ENCODE measurements at places on chromosomes 7 and 10. TPM values are rescaled to one million over a fixed set of nuclear protein-coding genes. Genes with fewer than 3 reads are reported as not detected.

Gene TDRD1
- not detected for total RNA-seq

Gene HYAL4
- total RNA-seq, result 0.73 TPM

Gene GIMAP6
- 10.9 TPM for total RNA-seq

Gene PTF1A
- not detected for total RNA-seq

Gene SNCG
- 9.9 TPM for total RNA-seq

Gene NRCAM
- 0.31 TPM for total RNA-seq

Gene FAM204A
- total RNA-seq, result 59.3 TPM

Gene AZGP1
- 2.6 TPM for total RNA-seq

Gene SPACDR
- not detected for total RNA-seq

Gene CD36
- total RNA-seq, result 346 TPM

Gene COL17A1
- total RNA-seq, result not detected

Gene FXYD4
- not detected for total RNA-seq
